ENCODE measurements at places on chromosomes 5 and 9.

GRCh38 chr9:93520523-93520922 is 55.9 kb upstream of the PHF2 start:
- no peak for DNase-seq

GRCh38 chr5:73318308-73318719 is 130.3 kb downstream of the FOXD1 start:
- no peak for DNase-seq

- DNase-seq = no peak
Measured at GRCh38 chr5:126023994-126024441, 399.2 kb upstream of the GRAMD2B start.

DNA sequence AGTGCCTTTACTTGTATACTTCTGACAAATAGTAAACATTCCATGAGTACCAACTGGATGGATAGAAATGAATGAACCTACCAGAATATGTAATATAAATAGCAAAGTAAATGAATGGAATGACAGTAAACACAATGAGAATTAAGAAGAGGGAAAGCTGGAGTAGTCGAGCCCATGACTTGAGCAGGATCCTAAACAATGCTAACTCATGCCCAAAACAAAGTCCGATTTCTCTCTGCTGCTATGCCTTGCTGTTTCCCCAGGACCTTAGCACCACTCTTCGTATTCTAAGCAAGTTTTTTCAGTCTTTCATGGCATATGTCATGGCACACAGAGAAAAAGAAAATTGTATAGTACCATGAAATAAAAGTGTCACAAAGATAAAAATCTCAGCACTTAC is 1.8 kb downstream of the XPA start:
- no peak for DNase-seq

DNA sequence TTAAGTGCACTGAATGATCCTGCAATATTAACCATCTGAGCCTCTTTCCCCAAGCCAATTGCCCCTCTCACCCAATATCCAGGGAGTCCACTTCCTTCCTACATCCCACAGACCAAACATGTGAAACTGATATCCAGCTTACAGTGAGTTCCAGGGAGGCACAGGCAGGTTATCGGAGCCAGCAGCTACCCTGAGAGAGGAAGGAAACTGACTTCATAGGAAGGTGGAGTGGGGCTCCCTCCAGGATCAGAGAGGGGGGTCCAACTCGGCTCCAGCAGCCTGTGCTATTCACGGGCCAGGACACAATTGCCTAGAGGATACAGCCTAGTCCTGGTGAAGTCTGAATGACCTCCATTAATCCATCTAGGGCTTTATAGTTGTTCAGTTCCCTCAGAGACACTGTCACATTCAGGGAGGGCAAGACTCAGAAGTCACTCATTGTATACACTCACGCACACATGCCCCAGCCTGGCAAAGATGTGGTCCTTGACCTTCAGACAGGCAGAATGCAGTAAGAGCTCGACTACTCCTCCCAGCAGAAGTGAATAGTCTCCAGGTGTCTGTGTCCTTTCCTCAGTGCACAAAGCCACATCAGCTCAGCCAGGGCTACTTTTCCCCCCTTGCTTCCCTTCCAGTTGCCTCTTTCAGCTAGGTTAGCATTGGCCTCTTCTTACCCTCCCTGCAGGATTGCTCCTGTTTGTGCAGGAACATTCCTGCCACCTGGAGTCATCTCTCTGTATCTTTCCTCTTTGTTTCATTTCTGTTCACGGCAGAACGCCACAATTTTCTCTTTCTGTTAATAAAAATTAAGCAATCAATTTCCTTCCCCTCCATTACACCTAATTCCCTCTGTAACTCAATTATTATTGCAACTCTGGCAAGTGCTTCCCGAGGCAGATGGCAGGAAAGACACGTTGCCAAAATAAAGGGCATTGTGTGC is 501.7 kb downstream of the ARHGEF28 start:
- DNase-seq = peak; percentile 90

GRCh38 chr9:35844628-35845270 is 15.7 kb downstream of the TMEM8B start:
- peak; percentile 8 for DNase-seq

GRCh38 chr5:9545136-9545991 is 511 bp downstream of the SEMA5A start:
- DNase-seq = no peak

DNA sequence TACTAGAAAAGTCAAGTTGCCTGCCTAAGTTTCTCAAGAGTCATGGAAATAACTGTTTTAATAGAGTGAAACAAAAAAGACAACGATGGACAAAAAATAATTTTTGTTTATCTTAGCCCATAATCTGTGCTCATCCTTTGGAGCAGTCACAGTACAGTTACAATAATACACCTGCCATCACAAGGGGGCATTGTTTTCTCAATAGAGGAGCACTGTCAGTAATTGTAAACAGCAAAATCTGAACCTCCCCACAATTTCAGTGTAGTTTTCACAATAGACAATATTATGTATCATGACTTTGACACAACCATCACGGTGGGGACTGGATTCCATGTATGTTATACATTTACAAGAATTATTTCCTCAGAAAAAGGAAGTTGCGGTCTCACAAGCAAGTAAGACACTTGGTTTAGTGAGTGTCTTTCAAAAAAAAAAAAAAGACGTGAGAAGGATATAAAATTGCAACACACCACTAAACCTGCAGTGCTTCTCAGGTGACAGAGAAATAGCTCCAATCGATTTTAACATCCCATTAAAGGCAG is 586.3 kb downstream of the PTPRD start:
- no peak for DNase-seq

- no peak for DNase-seq
Measured at GRCh38 chr5:100683881-100684280, 148.7 kb downstream of the FAM174A start.

- DNase-seq = no peak
Measured at GRCh38 chr5:79540939-79541338, 27.0 kb upstream of the HOMER1 start.

Measured in C1 segment of cervical spinal cord (tissue), 14 donors.